ENCODE measurements at places on chromosomes 3 and 15.

GRCh38 chr3:53496984-53497383 is 2.6 kb downstream of the CACNA1D start:
- DNase-seq: no peak

DNA sequence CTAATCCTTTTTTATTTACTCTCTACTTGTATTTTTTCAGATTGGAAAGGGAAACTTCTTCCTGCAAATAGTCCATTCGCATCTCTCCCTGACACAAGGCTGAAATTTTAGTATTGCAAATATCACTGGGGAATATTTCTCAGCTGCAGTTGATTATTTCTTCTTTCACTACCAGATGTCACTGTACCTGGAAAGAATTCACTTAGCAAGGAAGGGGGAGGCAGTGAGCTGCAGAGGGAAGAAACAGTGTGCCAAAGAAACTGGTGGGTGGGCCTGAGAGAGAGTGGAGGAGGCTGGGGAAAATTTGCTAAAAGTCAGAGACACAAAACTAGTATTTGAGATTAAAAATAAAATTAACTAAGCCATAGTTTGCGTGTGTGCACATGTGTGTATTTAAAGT is 142.3 kb upstream of the STT3B start:
- DNase-seq: no peak

DNA sequence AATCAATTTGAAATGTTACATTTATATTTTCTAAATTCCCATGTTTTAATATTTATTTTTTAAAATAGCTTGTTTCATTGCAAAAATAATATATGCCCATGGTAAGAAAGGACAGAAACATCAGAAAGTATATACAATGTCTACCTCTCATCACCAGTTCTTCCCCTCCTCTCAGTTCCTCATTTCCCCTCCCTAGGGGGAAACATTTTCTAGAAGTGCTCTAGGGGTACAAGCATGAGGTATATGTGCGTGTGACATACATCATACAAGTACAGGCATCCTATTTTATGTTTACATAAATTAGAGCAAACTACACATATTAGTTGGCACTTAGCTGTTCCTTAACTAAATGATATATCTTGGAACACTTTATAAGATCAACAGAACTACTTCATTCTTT is 189.3 kb upstream of the VEPH1 start:
- no peak for DNase-seq

GRCh38 chr3:169173231-169173630 is 490.3 kb downstream of the MECOM start:
- no peak for DNase-seq

GRCh38 chr15:46786590-46787285 is 930.6 kb upstream of the SEMA6D start:
- no peak for DNase-seq

DNA sequence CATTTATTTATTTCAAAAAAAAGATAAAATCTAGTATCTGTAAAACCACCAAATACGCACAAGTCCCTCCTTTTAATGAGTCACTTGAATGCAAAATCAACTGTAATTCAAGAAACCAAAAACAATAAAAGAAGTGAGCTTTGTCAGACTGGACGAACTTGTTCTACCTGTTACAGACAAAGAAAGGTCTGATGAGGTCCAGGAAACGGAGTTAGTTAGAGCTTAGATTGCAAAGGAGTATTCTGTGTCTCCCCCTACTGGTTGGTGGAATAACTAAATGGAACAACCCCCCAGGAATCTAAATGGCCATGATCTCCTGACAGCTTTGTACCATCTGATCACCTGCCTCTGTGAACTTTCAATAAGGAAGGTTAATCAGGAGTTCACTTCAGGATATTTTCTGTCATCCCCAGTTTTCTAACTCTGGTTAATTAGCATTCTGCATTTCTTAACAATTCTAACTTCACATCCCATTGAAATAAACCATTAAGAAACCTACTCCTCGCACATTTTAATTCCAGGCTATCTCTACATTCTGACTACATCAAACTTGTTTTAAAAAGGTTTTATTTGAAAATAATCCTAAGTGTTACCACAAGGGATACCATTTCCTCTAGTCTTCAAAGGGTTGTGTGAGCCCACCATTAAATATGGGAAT is 333.0 kb upstream of the SATB1 start:
- peak; percentile 90 for DNase-seq

- DNase-seq: peak; percentile 52
Measured at GRCh38 chr3:63349583-63350573, 71.8 kb downstream of the SYNPR start.

DNA sequence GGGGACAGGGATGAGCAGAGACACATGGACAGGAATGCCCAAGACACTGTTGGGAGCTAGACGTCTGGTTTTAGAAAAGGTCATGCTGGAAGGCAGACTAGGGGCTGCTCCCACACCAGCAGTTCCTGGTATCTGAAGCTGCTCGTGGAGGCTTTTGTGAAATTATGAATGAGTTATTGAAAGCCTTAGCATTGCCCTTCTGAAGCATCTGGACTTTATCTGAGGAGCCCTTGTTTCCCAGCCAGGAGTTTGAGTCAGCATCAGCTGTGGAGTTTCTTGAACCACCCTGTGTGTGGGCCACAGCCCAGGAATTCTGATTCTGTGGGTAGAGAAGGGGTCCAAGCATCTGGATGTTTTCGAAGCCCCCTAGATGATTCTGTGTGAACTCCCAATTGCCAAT is 258.7 kb downstream of the SLCO3A1 start:
- DNase-seq: no peak
